GM12891 (cell line): ENCODE measurements at places on chromosomes 4 and X.

- DNase-seq, result no peak
Measured at GRCh38 chrX:53001958-53002357, 43.6 kb upstream of the FAM156A start.

GRCh38 chr4:152747444-152747843, 32.1 kb downstream of the TIGD4 start:
- DNase-seq, result no peak

DNA sequence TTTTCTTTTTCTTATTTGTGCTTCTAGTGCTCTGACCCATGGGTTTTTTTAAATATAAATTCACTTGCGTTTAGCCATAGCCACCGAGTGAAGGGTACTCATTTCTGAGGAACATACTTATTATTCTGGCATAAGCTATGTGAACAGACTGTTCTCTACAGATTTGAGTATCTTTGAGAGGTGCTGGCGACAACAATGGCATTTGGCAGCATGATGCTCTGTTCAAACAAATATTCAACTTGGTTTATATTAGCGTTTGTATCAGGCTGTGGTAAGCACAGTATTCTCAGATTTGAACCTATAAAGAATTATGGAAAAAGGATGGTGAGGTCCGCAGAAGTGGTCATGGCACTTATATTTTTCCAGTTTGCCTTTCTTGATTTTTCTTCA, 108.7 kb upstream of the LIMCH1 start:
- no peak for DNase-seq

DNA sequence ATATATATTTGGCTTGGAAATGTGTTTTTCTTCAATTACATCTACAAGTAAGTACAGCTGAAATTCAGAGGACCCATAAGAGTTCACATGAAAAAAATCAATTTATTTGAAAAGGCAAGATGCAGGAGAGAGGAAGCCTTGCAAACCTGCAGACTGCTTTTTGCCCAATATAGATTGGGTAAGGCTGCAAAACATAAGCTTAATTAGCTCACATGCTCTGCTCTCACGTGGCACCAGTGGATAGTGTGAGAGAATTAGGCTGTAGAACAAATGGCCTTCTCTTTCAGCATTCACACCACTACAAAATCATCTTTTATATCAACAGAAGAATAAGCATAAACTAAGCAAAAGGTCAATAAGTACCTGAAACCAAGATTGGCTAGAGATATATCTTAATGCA, 26.1 kb downstream of the NUDT6 start:
- DNase-seq, result no peak

DNA sequence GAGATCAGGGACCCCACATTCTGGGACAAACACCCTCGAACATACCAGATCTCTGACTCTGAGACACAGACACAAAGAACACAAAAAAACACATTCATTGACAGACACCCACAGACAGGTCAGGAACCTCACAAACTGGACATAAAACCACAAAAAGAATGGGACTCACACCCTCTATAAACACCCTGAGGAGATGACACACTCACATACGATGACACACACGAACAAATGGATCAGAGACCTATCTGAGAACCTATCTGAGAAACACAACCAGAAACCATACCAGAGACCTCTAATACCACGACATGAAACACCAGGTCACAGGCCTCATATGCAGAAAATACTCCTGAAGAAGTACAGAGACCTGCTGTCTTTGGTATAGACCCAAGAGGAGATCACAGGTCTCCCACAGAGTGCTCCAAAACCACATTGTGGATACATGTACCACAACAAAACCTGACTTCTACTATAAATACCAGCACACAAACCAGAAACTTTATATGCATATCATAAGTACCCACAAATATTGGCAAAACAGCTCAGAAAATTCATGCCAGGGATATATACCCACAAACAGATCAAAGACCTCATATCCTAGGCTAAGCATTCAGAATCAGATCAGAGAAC, 19.5 kb downstream of the SUV39H1 start:
- no peak for DNase-seq

- no peak for DNase-seq
Measured at GRCh38 chr4:188701952-188702351, 562.7 kb downstream of the TRIML1 start.

DNA sequence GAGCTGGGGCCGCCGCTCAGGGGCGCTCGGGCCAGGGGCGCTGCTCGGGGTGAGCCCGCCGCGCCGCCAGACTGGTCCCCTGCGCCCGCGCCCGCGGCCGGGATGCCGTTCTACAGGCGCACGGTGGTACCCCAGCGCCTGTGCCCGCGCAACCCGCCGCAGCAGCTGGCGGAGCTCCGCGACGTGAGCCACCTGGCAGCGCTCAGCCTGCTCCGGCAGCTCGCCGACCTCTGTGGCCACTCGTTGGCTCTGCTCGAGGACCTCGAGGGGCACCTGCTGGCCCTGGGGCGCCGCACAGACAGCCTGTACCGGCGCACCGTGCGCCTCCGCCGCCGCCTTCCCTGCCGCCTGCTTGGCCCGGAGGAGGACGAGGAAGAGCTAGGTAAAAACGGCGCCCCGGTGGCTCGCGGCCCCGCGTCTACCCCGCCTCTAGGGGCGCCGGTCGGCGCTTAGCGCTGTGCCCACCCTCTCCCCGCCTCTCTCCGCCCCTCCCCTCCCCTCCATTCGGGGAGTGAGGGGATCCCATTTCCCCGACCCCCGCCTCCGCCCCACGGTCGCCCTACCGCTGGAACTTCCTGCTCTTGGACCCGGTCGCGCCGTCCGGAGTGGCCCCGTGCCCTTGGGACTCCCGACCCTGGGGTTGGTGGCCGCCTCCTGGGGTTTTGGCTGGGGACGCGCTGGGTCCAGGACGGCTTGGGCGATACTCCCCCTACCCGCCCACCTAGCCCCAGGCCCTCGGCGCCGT, 513 bp downstream of the NHSL2 start:
- DNase-seq, result no peak

DNA sequence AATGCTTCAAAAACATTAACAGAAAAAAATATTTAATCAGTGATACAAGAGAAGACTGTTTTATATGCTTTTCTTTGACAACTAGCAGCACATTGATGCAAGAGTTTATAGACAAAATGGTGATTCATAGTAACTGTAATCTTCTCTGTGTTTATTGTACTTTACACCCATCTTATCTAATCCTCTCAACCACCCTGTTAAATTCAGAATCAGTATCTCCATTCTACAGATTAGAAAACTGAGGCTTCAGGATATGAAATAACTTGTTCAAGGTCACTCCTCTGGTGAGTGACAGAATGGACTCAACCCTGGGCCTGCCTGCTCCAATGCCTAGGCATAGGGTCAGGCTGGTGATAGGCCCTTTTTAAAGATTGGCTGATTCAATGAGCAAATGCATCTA, 26.1 kb upstream of the TMEM184C start:
- DNase-seq, result no peak

- DNase-seq, result no peak
Measured at GRCh38 chrX:122517786-122518185, 666.3 kb upstream of the GRIA3 start.

DNA sequence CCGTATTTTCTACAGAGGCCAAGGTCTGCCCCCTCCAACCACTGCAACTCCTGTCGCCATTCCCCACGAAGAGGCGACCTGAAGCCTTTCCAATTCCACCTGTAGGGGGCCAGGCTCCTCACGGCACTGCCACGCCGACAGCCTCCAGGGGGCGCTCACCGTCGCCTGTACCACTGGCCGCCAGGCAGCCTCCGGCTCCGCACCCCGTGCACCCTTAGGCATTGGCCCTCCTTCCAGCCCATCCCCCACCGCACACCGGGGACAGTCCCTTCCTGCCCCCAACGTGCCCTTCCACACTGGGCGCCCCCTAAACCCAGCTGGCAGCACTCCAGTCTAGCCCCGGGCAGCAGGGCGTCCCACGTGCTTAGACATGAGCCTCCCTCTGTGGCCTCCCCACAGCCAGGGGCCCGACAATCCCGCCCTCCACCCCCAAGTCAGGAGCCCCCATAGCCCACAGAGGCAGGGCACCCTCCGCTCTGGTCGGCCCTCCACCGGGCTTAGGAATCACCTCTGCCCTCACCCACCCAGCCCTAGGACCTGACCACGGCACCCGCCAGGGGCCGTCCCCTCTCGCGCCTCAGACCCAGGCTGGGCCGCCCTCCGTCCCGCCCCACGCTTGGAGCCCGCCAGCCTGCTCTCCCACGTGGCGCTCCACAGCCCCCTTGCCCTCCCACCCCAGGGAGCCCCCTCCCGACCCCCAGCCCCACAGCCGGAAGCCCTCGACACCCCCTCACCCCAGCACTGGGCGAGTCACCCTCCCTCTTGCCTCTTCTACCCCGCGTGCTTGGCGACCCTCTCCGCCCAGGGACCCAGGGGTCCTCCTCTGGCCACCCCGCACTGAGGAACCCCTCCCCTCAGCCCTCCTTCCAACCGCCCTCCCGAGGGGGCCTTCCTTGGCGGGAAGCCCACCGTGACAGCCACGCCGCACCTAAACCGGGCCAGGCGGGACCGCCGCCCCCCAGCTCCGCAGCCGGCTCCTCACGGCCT, 711 bp downstream of the PNMA6E start:
- peak; percentile 83 for DNase-seq

GRCh38 chrX:66756717-66757116, 117.8 kb upstream of the EDA2R start:
- DNase-seq, result no peak

GRCh38 chr4:95560774-95561173, 12.0 kb upstream of the UNC5C start:
- DNase-seq, result no peak

- DNase-seq, result no peak
Measured at GRCh38 chr4:139910106-139910505, 243.9 kb downstream of the MAML3 start.
